Germinal center (tissue), 1 donor: ENCODE measurements at places on chromosomes 2 and 18.

DNA sequence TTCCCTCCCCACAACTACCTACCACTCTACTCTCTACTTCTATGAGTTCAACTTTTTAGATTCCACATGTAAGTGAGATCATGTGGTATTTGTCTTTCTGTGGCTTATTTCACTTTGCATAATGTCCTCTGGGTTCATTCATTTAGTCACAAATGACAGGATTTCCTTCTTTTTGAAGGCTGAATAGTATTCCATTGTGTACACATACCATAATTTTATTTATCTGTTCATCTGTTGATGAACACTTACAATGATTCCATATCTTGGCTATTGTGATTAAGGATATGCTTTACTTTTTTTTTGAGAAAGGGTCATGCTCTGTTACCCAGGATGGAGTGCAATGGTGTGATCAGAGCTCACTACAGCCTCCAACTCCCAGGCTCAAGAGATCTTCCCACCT lies 73.6 kb downstream of the ICA1L start:
- no peak for DNase-seq

- no peak for DNase-seq
Measured at GRCh38 chr2:83866211-83866610, 592.9 kb downstream of the SUCLG1 start.

DNA sequence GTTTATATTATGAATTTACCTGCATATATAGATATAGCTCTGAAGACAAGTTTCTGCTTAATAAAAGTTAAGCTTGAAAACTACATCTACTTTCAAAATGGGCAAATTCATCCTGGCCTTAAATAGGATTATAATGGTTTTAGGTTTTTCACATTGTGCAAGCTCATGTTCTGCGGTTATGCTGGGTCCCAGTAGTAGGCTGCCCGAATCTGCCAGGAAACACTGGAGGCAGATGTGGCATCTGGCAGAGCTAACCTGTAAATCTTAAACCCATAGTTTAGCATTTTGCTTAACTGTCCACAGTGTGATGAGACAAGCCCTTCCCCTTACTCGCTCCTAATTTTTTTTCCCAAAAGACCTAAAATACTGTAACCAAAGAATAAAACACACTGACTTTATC lies 234.2 kb downstream of the TCF4 start:
- DNase-seq: no peak

DNA sequence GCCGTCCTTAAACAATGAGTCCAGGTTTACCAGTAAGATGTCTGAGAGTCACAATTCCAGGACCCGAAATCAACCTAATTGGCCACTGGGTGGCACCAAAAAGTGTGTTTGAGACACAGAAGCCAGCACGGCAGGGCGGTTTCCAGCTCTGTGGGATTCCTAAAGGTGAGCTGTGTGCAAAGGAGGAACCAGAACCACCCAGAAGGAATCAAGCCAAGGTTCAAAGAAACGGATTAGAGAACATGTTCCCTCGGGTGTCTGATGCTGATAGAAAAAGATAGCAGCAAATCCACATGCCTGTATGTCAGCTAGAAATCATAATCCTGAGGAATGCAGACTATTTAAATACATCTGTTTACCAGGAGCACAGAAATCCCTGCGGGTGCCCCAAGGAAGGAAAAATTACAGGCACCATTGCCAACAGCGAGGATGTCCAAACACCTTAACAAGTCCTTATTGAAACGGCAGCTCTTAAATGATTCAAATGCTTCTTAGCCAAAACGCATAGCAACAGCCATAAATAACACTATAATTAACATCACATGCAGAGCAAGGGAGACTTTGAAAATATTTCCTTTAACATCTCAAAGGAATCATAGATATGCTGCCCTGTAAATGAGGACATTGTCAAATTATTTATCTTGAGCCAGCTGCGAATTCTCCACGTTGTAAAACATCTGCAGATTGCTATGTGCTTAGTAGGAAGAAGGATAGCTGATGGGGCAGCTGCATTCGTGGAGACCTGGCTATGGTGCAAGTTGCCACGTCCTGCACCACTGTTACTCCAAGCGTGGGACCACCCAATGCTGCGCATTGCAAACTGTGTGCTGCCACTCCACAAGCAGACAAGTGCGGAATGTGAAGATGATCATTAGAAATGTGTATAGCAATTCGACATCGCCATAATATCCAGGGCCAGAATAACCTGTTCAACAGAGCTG lies 318.7 kb upstream of the NCKAP5 start:
- DNase-seq: peak; percentile 68

GRCh38 chr2:164711766-164712138 lies 90.5 kb upstream of the GRB14 start:
- no peak for DNase-seq

GRCh38 chr2:81675641-81676040 lies 1371.1 kb upstream of the LRRTM1 start:
- DNase-seq: no peak

DNA sequence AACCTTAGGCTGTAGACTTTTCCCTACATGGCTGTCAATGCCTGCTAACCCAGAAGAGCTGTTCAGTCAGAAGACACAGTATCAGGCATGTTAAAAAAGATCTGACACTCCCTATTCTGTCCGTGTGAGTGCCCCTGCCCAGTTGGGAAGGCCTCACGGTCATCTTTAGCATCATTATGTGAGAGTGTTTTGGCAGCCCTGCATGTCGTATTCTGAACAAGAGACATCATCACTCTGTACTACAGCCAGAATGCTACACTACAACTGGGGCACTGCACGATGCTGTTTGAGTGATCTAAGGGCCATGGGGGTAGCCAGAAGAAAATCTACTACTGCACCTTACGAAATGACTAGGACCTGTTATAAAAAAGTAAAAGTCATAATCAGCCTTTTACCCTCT lies 67.2 kb downstream of the GREB1L start:
- no peak for DNase-seq

- no peak for DNase-seq
Measured at GRCh38 chr2:201267278-201268030, 7.1 kb downstream of the CASP8 start.

DNA sequence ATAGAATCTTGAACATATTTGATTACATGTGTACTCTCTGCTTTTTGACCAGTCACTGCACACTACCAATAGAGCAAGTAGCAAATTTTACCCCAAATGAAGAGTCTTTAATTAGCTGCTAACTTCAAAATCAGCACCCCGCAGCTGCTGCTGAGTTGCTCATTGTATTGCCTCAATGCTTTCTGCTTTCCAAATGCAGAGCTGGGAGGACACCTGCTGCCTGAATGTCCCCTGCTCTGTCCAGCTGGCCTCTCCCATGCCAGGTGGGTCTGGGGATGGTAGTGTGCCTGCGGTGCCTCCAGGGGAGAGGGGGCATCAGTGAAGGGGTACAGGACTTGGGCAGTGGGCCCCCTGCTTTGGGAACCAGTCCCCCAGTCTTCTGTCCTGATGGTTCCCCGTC lies 184.8 kb downstream of the PRKCE start:
- DNase-seq: peak; percentile 46

DNA sequence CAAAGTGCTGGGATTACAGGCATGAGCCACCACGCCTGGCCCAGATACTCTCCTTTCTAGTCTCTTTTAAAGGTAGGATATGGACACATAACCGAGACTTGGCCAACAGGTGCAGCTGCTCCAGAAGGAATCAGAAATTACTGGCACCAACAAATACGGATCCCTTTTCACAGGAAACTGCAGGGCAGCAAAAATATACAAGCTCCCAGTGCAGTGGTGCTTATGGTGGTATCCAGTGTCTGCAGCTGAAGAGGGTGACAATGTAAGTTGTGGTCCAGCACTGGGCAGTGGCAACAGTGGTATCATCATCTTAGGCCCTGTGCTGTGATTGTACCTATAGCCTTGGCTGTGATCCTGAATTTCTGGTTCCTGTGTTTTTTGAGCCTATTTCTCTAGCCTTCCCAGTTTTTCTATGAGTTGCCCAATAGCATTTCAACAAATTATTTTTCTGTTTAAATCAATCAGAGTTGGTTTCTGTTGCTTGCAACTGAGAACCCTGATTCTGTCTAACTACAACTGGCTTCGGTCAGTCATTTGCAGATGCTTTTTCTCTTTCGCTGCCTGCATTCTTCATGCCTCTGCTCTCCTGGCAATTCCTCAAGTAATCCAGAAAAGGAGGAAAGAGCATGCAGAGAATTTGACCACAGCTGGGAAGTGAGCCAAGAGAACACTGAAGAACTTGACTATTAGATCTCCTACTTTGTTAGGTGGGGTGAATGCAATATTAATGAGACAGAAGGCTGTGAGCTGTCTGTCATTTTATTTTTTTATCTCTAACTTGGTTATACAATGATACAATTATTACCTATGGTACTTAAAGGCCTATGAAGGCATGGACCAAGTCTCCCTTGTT lies 30.8 kb upstream of the EML4 start:
- no peak for DNase-seq

- no peak for DNase-seq
Measured at GRCh38 chr2:181008407-181008806, 28.0 kb downstream of the UBE2E3 start.

- no peak for DNase-seq
Measured at GRCh38 chr2:45018023-45018422, 8.8 kb upstream of the SIX2 start.

DNA sequence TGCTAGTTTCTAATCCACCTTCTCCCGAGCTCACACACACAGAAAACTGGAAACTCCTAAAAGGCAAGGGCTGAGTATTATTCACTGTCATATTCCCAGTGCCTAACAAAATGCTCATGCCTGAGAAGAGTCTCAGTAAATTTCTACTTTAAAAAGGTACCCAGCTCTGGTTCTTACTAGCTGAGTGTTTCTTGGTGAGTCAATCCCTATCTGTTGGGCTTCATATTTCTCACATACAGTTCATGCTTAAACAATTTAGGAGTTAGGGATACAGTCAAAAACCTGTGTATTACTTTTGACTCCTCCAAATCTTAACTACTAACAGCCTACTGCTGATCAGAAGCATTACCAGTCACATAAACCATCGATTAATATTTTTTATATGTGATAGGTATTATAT lies 204.9 kb downstream of the EN1 start:
- no peak for DNase-seq

DNA sequence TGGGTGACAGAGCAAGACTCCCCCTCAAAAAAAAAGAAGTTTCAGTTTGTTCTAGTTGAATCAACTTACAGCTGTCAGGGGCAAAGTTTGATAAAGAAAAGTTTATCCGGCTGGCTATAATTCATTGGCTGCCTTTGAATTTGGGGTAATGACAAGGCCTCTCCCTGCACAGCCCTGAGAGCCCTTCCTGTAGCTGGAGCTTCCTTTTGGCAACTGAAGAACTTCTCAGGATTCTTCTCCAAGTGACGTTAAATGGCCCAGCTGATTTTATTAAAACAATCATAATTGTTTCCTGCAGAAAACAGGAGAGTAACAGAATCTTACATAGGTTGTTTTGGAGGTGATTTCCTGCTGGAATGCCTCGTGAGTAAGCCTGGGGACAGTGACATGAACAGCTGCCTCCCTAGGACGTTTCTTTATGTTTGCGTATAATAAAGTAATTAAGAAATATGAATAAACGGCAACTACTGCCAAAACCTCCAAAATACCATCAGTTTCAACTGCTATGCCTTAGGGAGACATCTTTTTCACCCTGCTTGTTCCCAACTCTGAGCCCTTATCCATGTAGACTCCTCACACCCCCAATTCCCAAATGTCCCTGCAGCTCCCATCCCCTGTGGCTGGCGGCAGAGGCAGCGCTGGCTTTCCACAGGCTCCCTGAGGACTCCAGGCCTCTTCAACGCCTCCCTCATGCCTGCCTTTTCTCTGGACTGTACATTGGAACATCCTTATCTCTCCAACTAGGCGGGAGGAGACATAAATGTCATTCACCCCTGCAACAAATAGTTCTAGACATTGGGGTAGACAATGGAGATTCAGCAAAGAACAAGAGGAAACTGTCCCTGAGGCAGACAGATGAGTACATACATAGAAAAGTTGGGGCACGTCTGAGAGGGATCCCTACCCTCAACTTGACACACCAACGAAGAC lies 59.2 kb upstream of the FZD7 start:
- no peak for DNase-seq

GRCh38 chr2:183521911-183522310 lies 397.7 kb downstream of the NUP35 start:
- DNase-seq: no peak

DNA sequence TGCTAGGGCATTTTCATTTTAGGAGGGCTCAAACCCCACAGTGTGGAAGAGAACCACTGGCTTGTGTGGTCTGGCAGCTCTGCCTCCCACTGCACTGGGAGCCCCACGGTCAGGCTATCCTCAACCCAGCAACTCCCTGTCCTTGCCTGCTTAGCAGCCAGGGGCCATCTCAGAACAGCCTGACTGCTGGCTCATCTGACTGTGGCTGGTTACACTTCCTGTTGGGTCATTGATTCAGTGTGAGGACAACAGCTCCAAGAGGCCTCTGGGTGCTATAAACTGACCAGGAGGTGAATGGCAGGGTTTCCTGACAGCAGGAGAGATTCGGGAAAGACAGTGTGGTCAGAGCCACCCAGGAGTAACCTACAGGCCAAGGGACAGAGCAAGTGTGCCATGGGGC lies 40.1 kb downstream of the AMER3 start:
- DNase-seq: no peak

GRCh38 chr2:215861607-215862350 lies 151.6 kb downstream of the MREG start:
- DNase-seq: no peak

- DNase-seq: peak; percentile 25
Measured at GRCh38 chr2:96913398-96914202, 43.7 kb upstream of the SEMA4C start.
